GM04504 (cell line): ENCODE measurements at places on chromosomes 5 and 9.

DNA sequence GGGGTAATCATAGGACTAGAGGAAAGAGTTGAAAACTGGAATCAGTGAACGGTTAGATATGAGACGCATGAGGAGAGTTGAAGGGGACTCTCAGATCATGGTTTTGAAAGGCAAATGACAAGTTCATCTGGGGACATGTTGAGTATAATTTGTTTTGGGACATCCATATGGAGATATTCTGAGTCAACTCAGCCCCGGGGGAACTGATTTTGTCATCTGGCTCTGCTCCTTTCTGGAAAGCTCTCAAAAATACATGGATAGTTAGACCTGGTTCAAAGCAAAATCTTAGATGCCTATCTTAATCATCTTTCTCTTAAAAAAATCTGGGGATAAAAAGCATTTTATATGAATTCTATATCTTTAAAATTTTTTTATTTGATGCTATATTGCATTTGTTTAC is 161.2 kb downstream of the SNX18 start:
- no peak for DNase-seq

DNA sequence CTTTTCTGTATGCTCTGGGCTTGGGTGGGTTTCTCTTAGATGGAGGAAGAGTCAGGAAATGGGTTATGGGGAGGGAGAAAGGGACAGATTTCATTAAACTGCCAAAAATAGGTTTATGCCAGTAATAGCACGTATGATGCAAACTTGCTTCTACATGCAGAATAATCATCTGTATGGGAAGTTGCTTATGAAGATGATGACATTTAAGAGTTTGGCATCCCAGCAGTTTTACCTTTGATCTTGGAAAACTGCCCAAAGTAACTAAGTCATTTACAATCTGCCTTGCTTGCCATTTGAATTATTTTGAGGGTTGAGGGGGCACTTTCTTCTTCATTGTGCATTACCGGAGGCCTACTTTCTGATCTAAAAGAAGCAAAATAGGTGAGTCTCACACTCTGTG is 282.9 kb upstream of the ANKRD55 start:
- DNase-seq, result no peak

GRCh38 chr5:72410688-72411295 is 90.6 kb downstream of the PTCD2 start:
- DNase-seq, result no peak

GRCh38 chr5:76716456-76717157 is 681 bp downstream of the F2R start:
- DNase-seq, result no peak

DNA sequence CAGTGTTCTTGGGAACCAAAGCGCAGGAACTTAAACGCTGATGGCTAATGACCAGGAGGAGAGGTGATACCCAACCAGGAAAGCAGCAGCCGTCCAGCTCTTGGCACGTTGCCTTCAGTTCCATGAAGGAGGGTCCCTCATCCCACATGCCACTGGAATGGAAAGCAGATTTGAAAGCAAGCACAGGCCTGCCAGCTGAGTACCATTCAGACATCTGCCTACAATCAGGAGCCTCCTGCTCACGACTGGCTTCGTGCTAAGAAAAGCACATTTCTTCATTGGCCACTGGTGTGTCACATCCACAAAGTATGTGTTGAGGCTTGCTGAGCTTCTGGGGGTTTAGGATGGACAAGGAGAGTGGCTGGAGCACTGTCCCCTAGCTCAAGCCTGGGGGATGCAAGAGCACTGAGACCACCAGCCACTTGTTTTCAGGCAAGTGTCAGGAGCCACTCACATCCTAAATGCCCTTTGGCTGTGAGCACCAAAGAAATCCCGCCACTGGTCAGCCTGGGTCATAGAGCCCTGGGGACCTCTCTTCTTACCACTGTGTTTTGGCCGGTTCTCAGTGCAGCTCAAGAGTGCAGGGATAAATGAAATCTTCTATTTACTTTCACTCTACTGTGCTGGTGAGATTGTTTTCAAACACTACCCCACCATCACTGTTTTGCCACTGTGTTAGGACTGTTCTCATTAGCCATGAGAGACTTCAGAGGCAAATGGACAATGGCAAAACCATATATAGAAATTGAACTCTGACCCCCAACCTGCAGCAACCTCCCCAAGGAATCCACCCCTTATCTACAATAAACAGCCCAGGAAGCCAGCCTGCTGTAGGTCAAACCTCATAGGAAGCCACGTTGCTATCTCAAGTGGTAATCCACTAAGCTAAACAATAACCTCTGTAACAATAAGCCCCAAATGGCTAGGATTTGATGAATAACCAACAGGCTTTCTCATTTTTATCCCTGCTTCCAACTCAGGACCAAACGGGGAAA is 58.3 kb downstream of the MTX3 start:
- DNase-seq, result peak; percentile 37

- DNase-seq, result no peak
Measured at GRCh38 chr9:137774775-137775386, 102.7 kb upstream of the CACNA1B start.

GRCh38 chr5:164498438-164498837 is 993.0 kb downstream of the MAT2B start:
- no peak for DNase-seq

- DNase-seq, result no peak
Measured at GRCh38 chr9:19901586-19901985, 112.7 kb upstream of the SLC24A2 start.

DNA sequence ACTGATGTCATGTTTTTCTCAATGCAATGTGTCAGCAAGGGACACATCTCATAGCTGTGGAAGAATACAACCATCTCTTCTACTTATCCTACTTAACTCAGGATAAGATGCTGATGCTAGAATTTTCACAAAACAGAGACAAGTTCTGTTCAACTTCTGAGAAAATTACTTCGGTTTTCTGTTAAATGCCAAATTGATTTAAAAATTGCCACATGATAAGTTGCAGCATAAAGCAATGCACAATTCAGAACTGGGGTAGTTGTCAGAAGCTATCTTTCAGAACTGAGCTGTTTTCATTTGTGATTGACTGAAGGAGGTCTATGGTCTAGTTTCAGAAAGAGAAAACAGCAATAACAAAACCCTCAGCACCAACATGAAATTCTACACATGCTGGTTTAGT is 954.8 kb upstream of the C9orf72 start:
- DNase-seq, result no peak

DNA sequence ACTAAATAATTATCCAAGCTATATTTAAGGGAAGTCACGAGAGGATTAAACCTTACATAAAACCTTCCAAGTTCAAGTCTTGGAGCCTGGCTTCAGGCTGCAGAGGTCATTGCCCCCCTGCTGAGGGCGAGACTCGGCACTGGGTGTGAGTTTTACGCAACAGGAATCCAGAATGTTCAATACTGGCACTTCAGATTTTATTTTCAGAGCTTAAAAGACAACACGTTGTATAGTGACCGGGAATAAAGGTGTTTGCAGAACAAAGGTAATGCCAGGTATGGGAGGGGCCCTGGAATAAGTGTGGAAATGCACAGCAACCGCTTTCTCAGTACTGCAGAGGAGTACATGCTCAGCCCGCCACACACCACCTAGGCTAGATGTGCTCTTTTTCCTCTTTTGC is 207.0 kb downstream of the GAPVD1 start:
- no peak for DNase-seq

GRCh38 chr9:98702835-98703380 is 5.8 kb downstream of the GABBR2 start:
- no peak for DNase-seq

DNA sequence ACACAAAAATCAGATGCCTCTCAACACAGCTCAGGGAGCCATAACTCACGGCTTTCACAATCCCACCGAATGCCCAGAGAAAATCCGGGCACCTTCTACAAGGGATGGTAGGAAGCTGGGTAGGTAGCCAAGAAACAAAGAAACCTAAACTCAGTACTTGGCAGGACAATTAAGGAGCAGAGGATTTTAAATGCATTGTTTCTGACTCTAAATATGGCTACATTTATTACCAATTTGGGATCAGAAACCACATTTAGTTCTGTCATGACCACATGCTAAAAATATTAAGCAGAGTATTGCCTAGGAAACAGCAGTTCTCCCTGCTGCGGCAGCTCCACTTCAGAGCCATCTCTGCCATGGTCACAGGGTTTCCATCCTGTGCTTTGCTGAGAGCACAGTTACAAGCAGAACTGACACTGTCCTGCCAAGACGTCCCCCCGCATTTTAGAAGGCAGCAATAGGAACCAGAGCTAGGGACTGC is 57.5 kb downstream of the SIL1 start:
- peak; percentile 47 for DNase-seq

DNA sequence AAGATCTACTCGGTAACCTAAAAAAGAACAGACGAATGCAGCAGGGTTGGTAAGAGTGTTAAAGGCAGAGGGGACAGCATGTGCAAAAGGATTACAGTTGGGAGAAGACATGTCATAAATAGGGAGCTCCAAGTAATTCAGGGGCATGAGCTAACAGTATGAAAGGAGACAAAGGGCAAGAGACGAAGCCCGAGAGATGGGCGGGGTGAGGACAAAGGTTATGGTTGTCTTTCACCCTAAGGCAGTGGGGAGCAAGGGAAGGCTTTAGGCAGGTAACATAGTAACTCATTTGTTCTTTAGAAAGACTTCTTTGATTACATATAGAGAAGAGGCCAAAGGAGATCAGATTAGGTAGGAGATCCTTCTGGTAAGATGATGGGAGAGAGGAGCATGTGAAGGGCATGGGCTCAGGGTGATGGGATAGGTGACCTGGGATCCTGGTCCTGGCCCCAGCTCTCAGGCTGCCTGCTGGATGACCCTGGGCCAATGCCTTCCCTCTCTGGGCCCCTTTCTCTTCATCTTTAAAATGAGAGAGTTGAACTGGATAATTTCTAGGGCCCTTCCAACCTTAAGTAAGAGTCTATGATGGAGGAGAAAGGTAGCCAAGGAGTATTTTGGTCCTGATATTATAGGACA is 19.5 kb downstream of the MORN5 start:
- no peak for DNase-seq

DNA sequence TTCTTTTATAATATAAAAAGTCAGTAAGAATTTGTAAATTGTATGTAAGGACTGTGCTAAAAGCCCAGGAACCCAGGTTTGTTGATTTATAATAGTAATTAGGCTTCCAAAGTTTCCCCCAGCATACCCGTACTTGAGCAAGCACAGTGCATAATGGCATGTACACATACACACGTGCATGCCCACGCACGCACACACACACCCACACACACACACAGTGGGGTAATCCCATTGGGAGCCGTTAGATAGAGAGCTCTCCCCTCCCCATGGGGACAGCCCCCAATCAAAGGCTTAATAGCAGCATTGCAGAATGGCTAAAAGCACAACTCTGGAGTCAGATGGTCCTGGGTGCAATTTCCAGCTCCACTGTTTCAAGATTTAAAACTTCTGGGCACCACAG is 319.7 kb upstream of the RFX3 start:
- no peak for DNase-seq

DNA sequence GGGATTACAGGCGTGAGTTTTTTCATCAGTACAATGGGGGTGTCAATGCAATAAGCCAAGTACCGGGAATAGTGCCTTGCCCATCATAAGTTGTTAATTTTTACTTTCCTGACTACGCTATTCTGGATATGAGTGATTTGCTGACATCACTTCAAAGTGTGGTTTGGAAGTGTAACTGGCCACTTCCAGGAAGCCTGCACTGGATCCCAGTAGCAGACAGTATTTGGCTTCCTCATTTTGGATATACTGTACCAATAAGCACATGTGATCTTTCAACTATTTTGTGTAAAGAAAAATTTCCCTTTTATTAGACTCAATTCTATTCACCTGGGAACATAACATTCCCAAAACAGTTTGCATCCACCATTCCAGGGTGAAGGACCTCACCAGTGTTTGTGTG is 417.7 kb upstream of the KLF4 start:
- no peak for DNase-seq

- DNase-seq, result no peak
Measured at GRCh38 chr9:77028478-77028877, 9.0 kb downstream of the FOXB2 start.

- no peak for DNase-seq
Measured at GRCh38 chr9:127358023-127358535, 38.9 kb upstream of the SLC2A8 start.

DNA sequence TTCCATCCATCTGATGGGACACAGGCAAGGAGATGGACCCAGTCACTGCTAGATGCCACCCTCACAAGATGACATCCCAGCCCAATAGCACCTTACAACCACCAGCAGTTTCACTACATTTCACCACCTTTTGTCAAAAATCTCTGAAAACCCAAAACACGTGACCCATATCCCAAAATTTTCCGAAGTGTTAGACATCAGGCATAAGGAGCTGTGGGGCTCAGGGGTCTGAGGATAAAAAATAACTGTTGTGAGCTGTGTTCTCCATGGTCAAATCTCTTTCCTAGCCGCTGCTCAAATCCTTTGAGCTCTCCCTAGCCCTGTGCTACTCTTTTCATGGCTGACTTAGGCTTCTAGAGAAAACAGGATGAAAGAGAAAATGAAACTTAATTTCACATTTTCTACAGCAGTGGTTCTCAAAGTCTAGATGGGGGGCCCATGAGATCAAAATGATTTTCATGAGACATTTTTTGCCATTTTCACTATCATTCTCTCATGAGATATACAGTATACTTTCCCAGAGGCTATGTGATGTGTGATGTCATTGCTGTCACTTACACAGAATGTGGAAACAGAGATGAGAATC is 40.7 kb downstream of the TIMD4 start:
- DNase-seq, result no peak

GRCh38 chr5:88686726-88687125 is 196.3 kb downstream of the MEF2C start:
- no peak for DNase-seq

DNA sequence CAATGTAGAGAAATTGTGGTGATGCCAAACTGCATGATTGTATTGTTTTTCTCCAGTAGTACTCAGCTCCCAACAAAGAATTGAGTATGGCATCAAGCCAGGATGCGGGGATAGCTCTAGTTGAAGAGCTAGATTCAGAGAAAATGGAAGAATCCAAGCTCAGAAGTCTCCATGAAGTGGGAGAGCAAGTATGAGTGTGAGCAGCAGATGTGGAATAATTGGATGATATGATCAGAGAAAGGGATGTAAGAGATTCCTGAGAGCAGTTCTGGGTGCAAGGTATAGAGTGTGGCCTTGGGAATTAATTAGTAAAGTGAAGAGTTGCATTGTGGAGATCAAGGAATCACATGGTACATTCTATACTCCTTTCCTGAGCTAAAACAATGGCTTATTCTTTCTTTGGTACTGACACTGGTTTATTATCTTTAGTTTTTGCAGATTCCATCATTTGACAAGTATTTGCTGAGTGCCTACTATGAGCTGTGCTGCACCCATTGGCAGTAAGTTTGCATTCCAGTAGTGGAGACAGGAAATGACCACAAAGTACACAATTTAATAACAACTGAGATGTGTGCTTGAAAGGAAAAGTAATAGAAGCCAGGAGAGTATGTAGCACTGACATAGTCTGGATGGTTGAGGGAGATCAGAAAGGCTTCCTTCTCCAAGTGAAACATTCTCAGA is 177.1 kb downstream of the CPLANE1 start:
- peak; percentile 40 for DNase-seq
